Right cardiac atrium (tissue), 5 donors: ENCODE measurements at places on chromosomes 5 and 9. TPM values are rescaled to one million over a fixed set of nuclear protein-coding genes. Genes with fewer than 3 reads are reported as not detected.
A peak's percentile ranks its signal among the peaks of the same experiment; 100 is the strongest.

DNA sequence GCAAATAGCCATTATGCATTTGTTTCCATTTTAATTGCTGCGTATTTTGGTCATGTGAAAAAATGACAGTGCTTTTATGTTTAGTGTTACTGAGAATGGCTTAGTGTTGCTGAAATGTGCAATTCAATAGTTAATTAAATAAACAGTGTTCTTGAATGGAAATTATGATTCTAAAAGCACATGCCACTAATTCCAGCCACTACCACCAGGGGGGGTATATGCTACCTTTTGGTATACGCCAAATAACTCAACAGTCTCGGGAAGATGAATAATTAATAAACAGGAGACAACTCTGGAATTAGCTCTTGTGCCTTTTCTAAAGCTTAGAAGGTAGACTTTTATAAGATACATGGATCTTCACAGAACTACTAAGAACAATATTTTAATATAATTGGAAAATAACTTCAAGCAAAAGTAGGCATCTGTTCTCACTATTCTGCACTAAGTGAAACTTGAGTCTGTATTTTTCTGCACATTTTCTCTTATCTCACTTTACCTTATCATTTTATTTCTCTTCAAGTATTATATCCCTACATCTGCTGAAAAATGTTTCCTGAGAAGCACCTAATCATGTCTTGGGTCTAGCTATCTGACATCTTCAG lies 83.5 kb upstream of the MINAR2 start:
- DNase-seq = peak; percentile 18

- DNase-seq = no peak
These were observed 218.2 kb downstream of the PSAT1 start for GRCh38 chr9:78515108-78515507.

- peak; percentile 79 for DNase-seq
These were observed 73.0 kb upstream of the IL17B start for GRCh38 chr5:149452007-149452664.

- DNase-seq = no peak
These were observed 25.7 kb upstream of the UGCG start for GRCh38 chr9:111870774-111871498.

- peak; percentile 34 for DNase-seq
These were observed 560.7 kb downstream of the HTR1A start for GRCh38 chr5:63401436-63402046.

DNA sequence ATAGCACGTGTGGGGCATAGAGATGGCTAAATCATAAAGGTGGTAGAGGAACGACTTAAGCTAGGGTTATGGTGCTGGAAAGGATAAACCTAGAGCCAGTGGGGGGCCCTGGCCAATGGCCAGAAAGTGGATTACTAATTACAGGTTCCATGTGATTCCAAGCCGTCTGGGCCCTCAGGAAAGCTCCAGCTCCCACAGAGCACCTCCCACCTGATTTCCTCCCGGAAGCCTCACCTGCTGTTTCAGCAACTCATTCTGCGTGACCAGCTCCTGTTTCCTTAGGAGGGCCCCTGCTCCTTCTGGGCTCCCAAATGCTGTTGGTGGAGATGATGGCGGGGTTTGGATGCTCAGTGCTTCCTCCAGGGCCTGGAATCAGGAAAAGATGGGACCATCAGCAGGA lies 16.2 kb downstream of the GPX3 start:
- DNase-seq = no peak

- DNase-seq = no peak
These were observed 48.1 kb upstream of the PCA3 start for GRCh38 chr9:76716085-76716672.

GRCh38 chr9:136539427-136540421 lies 6.1 kb downstream of the NOTCH1 start:
- DNase-seq = peak; percentile 96

GRCh38 chr5:156174225-156174624 lies 152.7 kb upstream of the SGCD start:
- DNase-seq = no peak

Gene SLC36A3
- polyA plus RNA-seq = not detected

Gene IFNE
- polyA plus RNA-seq = not detected

Gene LHX3
- not detected for polyA plus RNA-seq
